Inflammatory macrophage (primary cell): ENCODE measurements at places on chromosomes 5 and 9.
A peak's percentile ranks its signal among the peaks of the same experiment; 100 is the strongest.

- no peak for DNase-seq
These were observed 21.8 kb downstream of the GRIN3A start for GRCh38 chr9:101716629-101717028.

- DNase-seq, result no peak
These were observed 29.8 kb upstream of the TIFAB start for GRCh38 chr5:135481909-135482311.

- DNase-seq, result no peak
These were observed 608.4 kb downstream of the TLE1 start for GRCh38 chr9:81080900-81081299.

- peak; percentile 29 for DNase-seq
These were observed 52.6 kb upstream of the ARAP3 start for GRCh38 chr5:141734501-141735229.

- no peak for DNase-seq
These were observed 20.9 kb upstream of the UBAP1 start for GRCh38 chr9:34157898-34158297.

- DNase-seq, result no peak
These were observed 435.7 kb downstream of the SH3GL2 start for GRCh38 chr9:18014556-18014955.

DNA sequence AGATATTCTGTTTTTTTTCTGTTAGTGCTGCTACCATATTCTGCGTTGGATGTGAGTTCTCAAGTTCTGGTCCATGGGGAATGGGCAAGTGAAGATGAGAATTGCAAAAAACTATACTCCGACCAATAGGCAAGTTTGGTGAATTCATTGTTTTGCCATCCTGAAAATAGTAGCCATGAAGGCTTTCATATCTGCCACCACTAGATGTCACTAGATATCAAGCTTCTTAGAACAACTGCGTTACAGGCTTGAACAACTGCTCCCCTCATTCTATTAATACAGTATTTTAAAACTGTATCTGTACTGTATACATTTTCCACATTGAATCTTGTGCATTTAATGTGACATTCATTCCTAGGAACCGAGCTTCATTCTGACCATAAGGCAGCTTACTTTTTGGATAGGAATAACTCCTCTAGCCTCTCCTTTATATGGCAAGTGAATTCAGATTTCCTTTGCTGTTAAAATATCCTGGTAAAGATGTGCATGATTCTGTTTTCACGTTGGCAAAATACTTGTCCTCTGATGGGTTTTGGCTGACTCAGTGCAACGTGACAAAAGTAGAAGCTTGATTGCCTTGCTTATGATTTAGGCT, 163.6 kb downstream of the SREK1 start:
- peak; percentile 68 for DNase-seq

DNA sequence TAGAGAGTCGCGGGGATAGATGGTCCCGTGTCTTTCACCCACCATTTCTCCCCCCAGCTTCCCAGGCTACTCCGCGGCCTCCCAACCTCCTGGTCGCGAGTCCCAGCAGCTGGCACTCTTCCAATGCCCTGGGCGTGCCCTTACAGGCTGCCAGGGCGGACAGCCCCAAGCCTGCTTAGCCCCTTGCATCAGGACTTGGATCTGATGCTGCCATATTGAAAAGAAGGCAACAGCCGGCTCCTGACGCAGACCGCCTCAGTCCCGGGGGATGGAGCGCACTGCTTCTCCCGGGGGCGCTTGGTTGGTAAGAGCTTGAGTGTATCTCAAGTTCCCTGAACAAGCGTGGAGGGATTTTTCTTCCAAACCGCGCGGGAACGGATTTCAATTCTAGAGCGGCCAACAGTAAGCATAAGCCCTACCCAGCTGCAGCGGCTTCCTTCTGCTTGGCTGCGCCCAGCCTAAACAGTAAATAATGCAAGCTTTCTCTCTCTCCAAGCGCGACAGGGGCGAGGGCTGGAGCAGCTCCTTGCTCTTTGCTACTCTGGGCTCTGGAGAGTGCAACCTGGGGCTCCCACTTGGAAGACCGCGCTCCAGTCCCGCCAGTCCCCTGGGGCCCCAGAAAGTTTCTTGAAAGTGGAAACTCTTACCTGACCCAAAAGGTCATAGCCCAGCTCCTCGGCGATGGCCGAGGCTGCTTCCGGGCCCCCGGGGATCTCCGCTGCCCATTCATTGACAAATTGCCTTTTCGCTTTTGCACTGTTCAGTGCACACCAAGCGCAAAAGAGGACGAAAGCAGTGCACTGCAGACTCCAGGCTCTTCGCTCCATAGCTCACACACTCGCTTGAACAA, 607 bp downstream of the PCSK1 start:
- no peak for DNase-seq

DNA sequence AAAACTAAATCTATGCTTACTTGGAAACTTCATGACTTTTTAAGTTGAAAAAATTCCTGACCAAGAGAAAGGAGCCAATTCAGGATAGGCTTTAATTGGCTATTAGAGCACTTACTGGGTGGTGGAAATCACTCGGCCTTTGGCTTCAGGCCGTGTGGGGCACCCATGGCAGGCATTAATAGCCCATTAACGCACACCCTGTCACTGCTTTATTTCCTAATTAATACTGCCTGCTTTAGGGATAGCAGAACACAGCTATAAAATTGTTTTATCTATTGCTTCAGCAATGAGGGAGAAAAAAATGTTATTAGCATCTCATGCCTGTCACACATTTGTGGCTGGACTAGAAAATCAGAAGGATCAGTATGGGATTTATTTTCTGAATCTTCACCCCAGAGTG, 58.1 kb downstream of the PSAT1 start:
- DNase-seq, result no peak

GRCh38 chr9:131950487-131950886, 129.2 kb downstream of the MED27 start:
- no peak for DNase-seq

- peak; percentile 52 for DNase-seq
These were observed 197.0 kb downstream of the MCTP1 start for GRCh38 chr5:95087816-95088317.

DNA sequence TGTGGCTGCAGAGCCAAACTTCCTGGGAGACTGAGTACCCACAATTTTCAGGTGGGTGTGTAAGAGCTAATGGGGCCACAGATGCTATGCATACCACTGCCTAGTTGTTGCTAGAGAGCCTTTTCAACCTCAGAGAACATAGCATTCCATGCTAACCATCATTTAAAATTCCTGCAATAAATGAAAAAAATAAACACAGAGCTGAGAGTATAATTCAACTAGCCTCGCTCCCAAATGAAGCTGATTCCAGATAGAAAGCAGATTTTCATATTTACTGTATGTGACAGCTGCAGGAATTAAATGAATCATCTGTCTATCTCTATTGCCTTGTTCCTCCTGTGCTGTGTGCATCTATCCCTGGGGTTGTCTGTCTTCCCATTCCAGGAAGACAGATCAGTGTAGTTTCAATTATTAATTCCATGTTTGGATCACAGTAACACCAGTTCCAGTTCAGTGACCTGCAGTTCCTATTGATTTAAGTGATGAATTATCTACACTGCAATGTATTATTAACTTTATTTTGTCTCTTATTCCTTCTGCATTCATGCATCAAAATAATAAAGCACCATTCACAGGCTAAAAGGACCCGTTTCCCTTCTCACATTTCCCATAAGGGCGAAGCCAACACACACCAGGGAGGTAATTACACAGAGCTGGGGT, 324.5 kb downstream of the SLIT3 start:
- DNase-seq, result no peak

- DNase-seq, result no peak
These were observed 155.8 kb downstream of the TSSK1B start for GRCh38 chr5:113278976-113279375.

DNA sequence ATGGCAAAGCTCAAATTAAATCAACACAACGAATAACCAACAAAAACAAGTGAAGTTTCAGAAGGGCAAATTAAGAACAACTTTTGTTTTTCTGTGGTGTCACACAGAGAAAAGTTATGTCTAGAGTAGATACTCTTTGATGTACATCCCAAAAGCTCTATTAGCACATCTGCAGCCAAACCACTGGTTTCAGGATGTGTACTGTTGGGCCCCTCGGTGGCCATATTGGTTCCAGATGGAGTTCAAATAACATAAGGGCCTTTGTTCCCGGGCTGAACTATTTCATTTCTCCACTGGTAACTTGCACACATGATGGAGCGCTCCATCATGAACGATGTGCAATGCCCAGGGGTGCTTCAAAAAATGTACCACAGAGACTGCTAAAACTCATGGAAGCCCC, 126.1 kb downstream of the SEMA5A start:
- DNase-seq, result no peak

GRCh38 chr5:15968993-15969392, 210.6 kb downstream of the MARCHF11 start:
- no peak for DNase-seq

DNA sequence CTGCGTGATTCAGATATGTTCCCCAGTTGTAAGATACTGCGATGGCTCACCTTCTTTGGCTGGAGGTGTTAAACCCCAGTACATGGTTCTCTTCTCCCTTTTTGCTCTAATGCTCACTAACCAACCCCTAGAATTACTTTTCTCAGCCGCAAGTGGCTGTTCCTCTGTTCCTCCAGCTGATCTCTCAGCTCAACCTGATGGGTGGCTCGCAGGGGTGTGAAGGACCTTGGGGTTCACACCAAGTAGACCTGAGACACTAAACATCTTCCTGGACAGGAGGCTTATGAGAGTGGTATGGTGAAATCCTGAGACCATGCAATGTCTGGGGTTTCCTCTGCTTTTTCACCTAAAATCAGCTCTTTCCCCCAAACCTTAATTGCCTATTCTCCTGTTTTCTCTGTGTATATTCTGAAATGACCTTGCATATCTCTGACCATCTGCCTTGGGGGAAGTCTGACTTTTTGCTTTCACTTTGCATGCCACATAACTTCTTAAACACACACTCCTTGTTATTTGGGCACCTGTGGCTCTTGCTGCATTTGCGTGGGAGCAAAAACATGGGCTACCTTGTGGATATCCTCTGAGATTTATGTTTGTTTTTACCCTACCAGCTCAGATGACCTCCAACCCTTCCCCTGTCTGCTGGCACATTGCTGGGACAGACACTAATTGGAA, 15.9 kb upstream of the IFNA14 start:
- no peak for DNase-seq

DNA sequence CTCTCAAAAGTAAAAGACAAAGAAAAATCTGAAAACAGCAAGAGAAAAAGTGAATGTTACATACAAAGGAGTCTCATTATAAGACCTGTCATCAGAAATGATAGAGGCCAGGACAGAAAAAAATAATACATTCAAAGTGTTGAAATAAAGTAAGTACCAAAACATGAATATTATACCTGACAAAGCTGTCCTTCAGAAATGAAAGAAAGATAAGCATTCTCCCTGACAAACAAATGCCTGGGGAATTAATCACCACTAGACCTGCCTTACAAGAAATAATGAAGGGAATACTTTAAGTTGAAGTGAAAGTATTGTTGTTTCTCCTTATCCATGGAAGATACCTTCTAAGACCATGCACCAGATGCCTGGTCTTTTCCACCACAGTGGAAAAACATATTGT, 1605.2 kb upstream of the CDH6 start:
- no peak for DNase-seq

- DNase-seq, result no peak
These were observed 9.5 kb upstream of the UGCG start for GRCh38 chr9:111886983-111887718.

DNA sequence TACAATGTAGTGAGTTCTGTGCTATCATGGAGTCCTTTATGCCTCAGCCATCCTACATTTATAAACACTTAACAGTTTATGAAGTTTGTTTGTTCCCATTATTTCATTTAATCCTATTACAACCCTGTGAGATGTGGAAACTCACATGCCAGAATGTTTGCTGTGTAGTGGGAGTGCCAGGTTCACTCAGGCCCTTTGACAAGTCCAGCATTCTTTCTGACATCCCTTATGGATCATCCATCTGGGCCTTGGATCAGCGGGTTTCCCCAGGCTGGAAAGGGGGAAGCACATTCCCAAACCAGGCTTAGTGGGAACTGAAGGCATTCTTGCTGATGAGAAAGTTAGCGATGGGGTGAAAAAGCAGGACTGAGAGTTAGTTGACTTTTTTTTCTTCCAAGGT, 128.1 kb upstream of the OTULINL start:
- DNase-seq, result no peak

- DNase-seq, result no peak
These were observed 11.6 kb downstream of the SKIC3 start for GRCh38 chr5:95543017-95543705.

GRCh38 chr9:135004772-135005171, 82.7 kb upstream of the OLFM1 start:
- DNase-seq, result no peak

- no peak for DNase-seq
These were observed 29.4 kb downstream of the SMAD5 start for GRCh38 chr5:136162008-136162407.

DNA sequence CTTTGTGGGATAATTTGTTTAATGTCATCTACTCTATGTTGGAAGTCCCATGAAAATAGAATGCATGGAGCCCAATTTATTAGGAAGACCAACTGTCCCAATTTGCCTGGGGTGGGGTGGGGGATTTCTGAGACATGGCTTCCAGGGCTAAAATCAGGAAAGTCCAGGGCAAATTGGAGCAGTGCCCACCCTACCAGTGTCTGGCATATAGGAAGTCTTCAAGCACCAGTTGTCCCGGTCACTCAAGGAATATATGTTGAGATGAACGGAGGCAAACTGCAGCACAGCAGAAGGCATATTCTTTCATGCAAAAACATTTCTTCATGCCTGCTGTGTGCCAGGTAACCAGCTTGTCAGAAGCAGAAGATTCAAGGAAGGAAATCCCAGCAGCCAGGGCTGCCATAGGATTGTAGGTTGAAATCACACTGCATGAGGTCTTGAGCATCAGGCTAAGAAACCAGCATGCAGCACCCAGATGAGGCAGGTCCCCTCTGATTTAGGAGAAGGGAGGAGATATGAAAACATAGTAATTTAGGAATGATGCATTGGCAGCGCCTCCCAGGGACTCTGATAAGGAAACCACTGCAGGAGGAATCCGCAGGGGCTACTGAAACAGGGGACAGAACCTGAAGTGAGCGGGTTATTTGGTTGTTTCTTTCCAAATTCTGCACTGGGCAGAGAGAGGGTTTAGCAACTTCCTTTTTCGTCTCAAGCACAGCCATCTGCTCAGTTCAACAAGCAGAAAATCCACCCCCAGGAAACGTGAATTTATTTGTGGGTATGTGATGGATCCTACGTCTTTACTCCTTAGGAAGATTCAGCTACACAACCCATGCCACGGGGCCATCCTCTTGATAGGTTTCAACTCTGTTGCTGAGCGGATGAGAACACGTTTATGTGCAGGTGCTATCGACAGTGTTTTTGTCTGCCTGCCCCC, 112.6 kb upstream of the CPEB4 start:
- peak; percentile 55 for DNase-seq

DNA sequence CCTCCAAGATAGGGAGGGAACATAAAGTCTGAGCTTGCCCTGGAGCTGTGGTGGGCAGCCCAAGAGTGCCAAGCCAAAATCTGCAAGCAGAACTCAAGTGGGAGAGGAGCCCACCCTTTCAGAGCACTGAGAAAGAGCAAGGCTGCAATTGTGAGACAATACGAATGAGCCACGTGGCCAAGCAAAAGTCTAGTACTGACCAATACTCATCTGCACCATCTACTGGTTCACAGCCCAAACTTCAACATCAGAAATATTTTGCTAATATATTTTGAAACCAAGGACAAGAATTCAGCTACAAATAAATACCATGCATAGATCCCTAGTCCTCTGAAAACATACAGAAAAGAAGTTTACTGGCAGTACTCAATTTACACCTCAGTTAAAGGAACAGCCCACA, 696.2 kb upstream of the COX7C start:
- no peak for DNase-seq

GRCh38 chr9:92138157-92138959, 23.1 kb upstream of the SPTLC1 start:
- peak; percentile 63 for DNase-seq

GRCh38 chr5:144335561-144335960, 164.9 kb downstream of the KCTD16 start:
- no peak for DNase-seq

GRCh38 chr5:122639864-122640263, 135.0 kb upstream of the SNX2 start:
- DNase-seq, result no peak
